Activated CD8-positive, alpha-beta memory T cell treated with anti-CD3 and anti-CD28 coated beads, Interleukin-2, amount 10 ng/mL, durations not matched to agents 7 days and 5 days (primary cell): ENCODE measurements at places on chromosomes 2 and 18.
A peak's percentile ranks its signal among the peaks of the same experiment; 100 is the strongest.

DNA sequence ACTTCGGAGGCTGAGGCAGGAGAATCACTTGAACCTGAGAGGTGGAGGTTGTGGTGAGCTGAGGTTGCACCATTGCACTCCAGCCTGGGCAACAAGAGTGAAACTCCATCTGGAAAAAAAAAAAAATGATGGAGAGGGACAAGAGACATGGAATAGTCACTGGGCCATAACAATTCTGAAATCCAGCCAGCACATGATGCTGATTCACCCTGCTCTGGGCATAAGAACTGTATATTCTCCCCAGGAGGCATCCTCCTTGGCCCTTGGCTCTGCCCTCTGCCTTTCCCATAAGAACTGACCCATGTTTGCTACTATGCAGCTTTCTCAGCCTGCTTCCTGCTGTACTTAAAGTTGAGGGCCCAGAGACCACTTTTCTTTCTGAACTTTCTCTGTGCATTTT, 297.7 kb downstream of the GBX2 start:
- H3K4me3 ChIP-seq, result no peak overlapping the region
- DNase-seq, result no peak
- H3K36me3 ChIP-seq, result no peaks in the 10 kb centered on the region
- H3K27ac ChIP-seq, result no peak overlapping the region
- H3K27me3 ChIP-seq, result no peaks in the 10 kb centered on the region

DNA sequence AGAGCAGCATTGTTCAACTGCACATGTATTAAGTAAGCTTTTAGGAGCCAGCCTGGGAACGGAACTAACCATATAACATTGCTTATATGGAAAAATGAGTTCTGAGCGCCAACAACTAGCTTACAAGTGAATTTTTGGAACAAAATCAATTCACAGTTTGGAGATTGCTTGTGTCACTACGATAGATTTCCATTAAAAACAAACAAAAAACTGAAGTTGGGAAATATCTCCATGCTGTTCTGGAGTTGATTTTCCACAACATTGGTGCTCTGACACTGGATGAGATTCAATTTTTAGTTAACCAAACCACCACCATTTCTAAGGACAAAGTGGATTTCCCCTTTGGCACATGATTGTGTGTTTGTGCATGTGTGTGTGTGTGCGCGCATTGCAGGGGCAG, 56.9 kb upstream of the ZNF397 start:
- no peak overlapping the region for H3K27ac ChIP-seq
- DNase-seq, result no peak
- H3K4me3 ChIP-seq, result no peak overlapping the region

DNA sequence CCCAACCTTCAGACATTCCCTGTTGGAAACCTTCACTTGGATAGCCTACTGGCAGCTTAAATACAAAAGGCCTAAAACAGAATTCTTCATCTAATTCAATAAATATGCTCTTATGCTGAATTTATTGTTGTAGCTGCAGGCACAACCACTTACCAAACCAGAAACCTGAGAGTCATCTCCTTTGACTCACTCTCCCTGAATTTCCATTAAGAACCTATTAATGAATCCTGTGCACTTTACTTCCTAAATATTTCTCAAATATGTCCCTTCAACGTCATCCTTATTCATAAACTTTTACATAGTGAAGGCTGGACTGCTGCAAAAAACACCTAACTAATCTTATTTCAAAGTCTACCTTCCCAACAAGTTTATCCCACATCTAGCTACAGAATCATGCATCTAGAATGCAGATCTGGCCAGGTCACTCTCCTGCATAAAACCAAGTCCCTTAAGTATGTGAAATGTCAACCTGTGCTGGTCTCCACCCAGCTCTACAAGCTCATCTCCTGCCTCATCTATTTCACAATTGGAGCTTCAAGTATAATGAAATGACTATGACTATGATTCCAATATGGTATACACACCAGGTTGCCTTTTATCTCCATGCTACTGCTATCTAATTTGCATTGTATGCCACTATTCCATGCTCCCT, 354.2 kb downstream of the ZEB2 start:
- H3K36me3 ChIP-seq, result peaks cover 6% of the 10 kb centered on the region
- H3K27ac ChIP-seq, result no peak overlapping the region
- no peaks in the 10 kb centered on the region for H3K27me3 ChIP-seq

- peaks cover 1% of the 10 kb centered on the region for H3K36me3 ChIP-seq
- peaks cover 7% of the 10 kb centered on the region for H3K27me3 ChIP-seq
- no peak overlapping the region for H3K27ac ChIP-seq
- H3K4me1 ChIP-seq, result peaks cover under 1% of the 10 kb centered on the region
Observed at GRCh38 chr2:86398500-86399474, 42.4 kb upstream of the KDM3A start.

- no peak overlapping the region for H3K27ac ChIP-seq
- H3K4me1 ChIP-seq, result no peaks in the 10 kb centered on the region
- H3K36me3 ChIP-seq, result no peaks in the 10 kb centered on the region
- peaks cover 57% of the 10 kb centered on the region for H3K27me3 ChIP-seq
- no peak for DNase-seq
Observed at GRCh38 chr2:30095402-30095801, 51.4 kb upstream of the YPEL5 start.

DNA sequence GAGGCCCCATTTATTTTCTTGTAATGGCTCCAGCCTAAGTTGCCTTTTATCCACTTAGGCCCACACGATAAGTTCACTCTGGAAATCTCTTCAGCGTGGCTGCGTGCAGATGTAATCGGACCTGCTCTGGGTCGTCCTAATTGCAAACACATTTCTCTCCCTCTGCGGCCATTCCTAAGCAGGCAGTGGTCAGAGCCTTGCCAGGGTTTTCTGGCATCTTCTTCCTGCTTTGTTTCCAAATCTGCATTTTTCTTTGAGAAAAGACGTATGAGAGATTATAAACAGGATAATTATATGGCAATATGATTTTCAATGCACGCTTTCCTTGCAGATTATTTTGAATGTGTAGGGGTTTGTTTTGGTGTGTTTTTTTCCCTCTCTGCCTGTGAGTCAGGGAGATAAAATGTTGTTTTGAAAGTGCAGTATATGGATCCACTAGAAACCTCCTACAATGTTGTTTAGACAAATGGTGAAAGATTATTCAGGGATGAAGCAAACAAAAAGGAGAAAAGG, 239.4 kb upstream of the TANK start:
- H3K27me3 ChIP-seq, result peaks cover 2% of the 10 kb centered on the region
- H3K4me3 ChIP-seq, result no peak overlapping the region
- no peaks in the 10 kb centered on the region for H3K4me1 ChIP-seq
- H3K27ac ChIP-seq, result no peak overlapping the region

DNA sequence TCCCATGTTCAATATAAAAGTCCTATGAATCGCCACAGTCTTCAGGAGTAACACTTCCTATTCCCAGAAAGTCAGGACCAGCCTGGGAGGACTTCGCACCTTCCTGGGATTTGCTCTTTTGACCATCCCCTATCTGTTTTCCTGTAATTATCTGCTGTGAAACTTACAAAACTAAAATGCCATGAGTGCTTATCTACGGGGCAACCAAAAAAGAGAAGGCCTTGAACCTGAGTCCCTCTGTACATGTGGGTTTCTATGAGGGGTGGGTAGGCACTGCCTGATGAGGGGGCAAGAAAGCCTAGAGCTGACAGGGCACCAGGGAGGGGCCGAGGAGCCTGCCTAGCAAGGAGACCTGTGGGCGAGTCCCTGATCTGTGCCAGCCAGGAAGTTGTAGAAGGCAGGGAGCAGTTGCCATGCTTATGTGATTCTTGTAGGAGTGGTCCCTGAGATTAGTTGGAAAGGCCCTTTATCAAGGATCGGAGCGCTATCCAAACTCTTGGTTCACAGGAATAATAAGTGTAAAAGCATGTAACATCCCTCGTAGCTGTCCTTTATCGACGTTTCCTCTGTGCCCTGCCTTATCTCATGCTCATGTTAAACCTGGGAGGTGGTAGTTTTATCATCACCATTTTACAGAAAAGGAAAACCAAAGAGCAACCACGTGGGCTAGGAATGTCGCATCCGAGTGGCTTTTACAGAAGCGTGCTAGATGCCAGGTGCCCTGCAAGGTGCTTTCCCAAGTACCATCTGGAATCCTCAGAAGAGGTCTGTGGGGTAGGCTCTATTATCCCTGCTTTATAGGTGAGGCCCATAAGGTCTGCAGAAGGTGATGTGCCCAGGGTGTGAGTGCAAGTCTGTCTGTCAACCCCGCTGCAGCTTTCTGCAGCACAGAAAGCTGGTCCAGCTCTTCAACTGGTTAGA, 111.8 kb downstream of the B3GNT2 start:
- peaks cover 3% of the 10 kb centered on the region for H3K36me3 ChIP-seq
- H3K27ac ChIP-seq, result peak overlapping the region; percentile 76
- peaks cover 86% of the 10 kb centered on the region for H3K4me1 ChIP-seq
- no peak overlapping the region for H3K4me3 ChIP-seq

DNA sequence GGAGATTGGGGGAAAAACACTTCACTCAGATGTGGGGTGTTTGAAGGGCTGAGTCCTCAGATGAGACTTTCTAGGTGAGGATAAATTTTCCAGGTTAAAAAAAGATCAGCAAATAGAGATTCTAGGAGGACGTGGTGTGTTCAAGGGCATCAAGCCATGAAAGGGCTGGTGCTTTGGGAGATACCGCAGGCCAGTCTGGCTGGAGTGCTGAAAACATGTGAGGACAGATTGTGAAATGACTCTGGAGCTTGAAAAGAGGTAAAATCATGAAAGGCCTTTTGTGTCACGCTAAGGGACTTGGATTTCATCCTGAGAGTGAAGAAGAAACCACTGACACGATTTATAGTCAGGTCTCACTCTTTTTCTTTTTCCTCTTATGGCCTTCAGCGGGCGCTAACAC, 320.5 kb downstream of the DPP10 start:
- H3K36me3 ChIP-seq, result no peaks in the 10 kb centered on the region
- no peaks in the 10 kb centered on the region for H3K4me1 ChIP-seq
- no peak for DNase-seq
- no peak overlapping the region for H3K4me3 ChIP-seq

- H3K4me1 ChIP-seq, result no peaks in the 10 kb centered on the region
- no peaks in the 10 kb centered on the region for H3K36me3 ChIP-seq
- H3K4me3 ChIP-seq, result no peak overlapping the region
- H3K27me3 ChIP-seq, result no peaks in the 10 kb centered on the region
Observed at GRCh38 chr2:84548303-84548702, 32.0 kb downstream of the DNAH6 start.

- H3K27ac ChIP-seq, result no peak overlapping the region
- DNase-seq, result no peak
- H3K27me3 ChIP-seq, result no peaks in the 10 kb centered on the region
- H3K36me3 ChIP-seq, result no peaks in the 10 kb centered on the region
- no peak overlapping the region for H3K4me3 ChIP-seq
Observed at GRCh38 chr18:29855637-29856036, 1186.9 kb downstream of the DSC3 start.

DNA sequence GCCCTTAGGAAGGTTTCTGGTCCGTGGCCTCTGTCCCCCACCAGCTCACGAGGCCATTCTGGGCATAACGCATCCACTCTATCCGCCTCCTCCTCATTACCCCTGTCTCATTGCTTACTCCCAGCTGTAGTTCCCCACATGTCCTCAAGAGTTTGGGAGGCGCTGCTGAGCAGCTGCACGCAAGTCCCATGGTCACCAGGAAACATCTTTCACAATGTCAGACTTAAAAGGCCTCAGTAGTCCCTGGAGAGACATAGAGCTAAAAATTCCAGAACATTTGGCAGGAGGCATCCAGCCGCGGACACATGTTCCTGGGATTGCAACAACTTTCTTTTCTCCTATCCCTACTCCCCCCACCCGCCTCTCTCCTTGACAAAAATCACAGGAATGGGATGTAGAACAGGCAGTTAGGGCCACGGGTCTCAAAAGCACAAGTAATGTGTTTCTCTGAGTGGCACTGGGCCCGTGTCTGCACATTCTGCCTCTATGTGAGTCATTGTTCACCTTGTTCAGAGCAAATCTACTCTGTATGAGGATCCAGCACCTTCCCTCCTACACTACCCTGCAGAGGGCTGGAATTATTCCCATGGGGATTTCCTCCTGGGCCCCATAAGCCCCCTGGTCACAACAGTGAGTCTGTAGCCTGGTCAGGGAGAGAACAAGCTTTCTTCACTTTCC, 8.1 kb downstream of the LBH start:
- peaks cover 72% of the 10 kb centered on the region for H3K36me3 ChIP-seq
- no peaks in the 10 kb centered on the region for H3K27me3 ChIP-seq
- H3K27ac ChIP-seq, result peak overlapping the region; percentile 50
- H3K4me1 ChIP-seq, result peaks cover 79% of the 10 kb centered on the region

GRCh38 chr2:160783474-160783873, 289.9 kb upstream of the RBMS1 start:
- H3K4me1 ChIP-seq, result no peaks in the 10 kb centered on the region

DNA sequence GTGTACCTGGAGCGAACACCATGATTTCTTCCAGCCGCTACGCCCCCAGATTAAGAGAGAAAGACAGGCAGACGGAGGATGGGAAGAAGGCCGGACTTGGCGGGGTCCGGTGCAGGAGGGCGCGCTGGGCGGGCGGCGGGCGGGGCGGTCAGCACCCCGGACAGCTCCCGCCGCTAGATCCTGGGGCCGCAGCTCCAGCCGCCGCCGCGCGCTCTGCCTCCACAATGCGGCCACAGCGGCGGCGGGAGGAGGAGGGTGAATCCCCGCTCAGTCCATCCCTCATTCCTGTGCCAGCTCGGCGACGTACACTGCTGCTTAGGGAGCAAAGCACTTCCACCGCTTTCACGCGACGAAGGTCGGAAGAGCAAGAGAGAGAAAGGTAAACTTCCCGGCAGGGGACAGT, at the start of gene AKAIN1:
TSS of gene AKAIN1 (minus strand) at position 226 of the 403 bp plus-strand sequence. CDS start at position 22, 204 bp downstream.
- no peak within 1 kb of the TSS for H3K4me3 ChIP-seq
- H3K27ac ChIP-seq, result no peak within 1 kb of the TSS
- peaks cover 59% of the 10 kb centered on the region for H3K27me3 ChIP-seq
- no peaks in the 10 kb centered on the region for H3K4me1 ChIP-seq

DNA sequence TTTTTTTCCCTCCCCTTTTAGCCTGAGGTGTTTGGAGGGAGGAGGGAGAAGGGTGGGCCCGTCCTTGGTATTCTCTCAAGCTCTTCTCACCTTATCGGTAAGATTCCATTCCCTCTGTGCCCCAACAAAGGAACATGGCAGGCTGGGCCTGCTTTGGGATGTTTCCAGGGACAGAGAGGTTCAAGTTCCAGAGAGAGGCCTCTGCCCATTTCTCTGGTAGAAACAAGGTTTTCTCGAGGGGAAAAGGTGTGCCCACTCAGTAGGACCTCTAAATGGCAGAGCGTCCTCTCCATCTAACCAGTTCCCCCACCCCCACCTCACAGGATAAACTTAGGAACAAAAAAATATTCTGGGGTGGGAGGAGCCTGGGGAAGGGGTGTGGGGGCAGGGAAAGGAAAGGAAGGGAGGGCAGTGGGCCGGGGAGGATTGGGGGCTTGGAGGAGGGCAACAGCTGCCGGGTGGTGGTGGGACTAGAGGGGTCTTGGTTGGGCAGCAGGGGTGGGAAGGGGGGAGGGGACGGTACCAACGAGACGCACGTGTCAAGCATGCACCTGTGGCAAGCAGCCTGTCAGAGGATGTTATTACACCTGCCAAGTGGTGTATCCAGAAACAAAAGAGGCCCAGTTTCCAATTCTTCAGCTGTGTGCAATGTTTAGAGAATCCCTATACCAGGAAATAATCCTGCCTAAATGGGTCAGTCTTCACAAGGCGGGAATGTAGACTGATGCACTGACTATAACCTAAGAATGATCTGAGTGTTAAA, 2.1 kb downstream of the PCBP1 start:
- H3K36me3 ChIP-seq, result peaks cover 37% of the 10 kb centered on the region
- peak overlapping the region; percentile 99 for H3K27ac ChIP-seq
- H3K4me3 ChIP-seq, result peak overlapping the region; percentile 100

GRCh38 chr2:85935746-85936208, 47.0 kb upstream of the ST3GAL5 start:
- H3K4me1 ChIP-seq, result peaks cover 29% of the 10 kb centered on the region
- peaks cover 6% of the 10 kb centered on the region for H3K27me3 ChIP-seq
- H3K36me3 ChIP-seq, result peaks cover 6% of the 10 kb centered on the region
- no peak overlapping the region for H3K4me3 ChIP-seq
- no peak overlapping the region for H3K27ac ChIP-seq

- no peaks in the 10 kb centered on the region for H3K36me3 ChIP-seq
- H3K4me1 ChIP-seq, result no peaks in the 10 kb centered on the region
- H3K27ac ChIP-seq, result no peak overlapping the region
- H3K4me3 ChIP-seq, result no peak overlapping the region
Observed at GRCh38 chr18:15005313-15006130, 257.6 kb downstream of the ANKRD30B start.
